Esophagus squamous epithelium (tissue), 5 donors: ENCODE measurements at places on chromosomes 7 and 10.

DNA sequence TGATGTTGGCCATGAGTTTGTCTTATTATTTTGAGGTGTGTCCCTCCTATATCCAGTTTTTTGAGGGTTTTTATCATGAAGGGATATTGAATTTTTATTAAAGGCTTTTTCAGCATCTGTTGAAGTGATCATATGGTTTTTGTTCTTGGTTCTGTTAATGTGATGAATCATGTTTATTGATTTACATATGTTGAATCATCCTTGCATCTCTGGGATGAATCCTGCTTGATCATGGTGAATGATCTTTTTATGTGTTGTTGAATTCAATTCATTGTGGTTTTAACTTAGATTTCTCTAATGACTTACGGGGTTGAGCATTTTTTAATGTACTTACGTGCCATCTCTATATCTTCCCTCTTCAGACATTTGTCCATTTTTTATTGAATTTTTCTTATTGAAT lies 22.9 kb downstream of the DLD start:
- no peak for DNase-seq

DNA sequence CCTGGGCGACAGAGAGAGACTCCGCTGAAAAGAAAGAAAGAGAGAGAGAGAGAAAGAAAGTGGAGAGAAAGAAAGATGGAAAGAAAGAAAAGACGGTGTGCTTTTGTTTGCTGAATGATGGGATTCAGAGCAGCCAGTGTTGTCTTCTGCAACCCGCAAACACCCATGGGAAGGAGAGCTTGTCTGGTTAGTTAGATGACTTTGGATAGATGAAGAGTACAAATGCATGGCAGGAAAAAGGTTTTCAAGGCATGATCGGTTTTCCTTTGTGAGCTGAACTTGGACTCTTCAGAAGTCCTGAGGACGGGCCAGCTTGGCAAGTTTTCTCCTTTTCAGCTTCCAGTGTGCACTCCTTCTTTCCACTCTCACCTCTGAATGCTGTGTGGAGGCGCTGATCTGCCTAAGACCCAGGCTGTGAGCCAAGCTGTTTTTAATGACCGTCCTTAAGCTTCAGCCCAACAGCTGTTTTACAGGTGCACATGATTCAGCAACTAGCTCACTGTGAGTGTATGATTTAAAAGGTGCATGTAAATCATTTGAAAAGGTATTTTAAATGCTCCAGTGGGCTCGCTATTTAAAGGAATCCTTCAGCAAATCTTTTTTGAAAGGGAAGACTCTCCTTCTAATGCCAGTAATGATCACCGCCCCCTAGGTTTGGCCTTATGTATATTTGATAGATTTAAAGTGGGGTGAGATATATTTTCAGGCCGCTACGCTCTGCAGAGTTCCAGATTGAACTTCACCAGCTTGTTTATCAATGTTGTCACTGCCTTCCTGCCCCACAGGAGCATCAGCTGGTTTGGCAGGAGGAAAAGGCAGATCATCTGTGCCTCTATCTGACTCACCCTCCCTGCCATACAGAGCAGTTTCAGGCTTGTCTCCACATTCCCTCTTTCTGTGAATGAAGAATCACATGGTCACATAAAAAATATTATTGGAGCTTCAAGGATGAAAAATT lies 115.0 kb downstream of the PLXDC2 start:
- DNase-seq = no peak

DNA sequence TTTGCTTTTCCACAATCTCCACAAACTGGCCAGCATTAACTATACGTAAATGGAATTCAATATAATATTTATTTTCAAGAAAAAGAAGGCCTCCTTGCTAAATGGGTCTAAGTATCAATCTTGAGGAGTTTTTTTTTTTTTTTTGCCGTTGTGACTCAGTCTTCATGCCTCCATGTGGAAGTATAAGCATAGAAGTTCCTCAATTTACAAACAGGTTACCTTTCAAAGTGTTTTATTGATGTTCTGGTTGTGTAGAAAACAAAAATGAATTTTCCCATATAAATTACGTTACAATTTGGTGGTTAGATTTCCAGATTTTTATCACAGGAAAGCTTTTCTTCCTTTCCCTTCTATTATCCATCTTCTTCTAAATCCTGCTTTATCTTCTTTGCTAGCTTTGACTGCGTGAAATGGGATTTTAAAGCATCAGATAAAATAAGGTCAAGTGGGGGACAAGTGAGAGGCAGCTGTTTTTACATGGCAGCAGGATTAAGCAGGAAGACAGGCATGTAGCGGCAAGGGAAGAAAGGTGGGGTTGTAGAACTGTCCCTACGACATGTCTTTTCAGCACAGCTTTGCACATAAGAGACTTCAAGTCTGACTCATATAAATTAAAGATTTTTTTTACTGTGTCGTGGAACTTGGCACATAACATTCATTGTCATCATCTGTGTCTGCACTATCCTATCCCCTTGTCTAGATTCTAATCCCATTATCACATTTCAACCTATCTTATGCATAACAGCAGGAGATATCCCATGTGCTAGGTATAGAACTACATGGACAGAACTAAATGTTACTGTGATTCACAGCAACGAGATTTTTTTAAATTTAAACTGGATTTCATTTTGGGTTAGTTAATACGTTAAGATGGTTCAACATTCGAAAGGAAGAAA lies 135.3 kb upstream of the FAM3C start:
- DNase-seq = no peak

DNA sequence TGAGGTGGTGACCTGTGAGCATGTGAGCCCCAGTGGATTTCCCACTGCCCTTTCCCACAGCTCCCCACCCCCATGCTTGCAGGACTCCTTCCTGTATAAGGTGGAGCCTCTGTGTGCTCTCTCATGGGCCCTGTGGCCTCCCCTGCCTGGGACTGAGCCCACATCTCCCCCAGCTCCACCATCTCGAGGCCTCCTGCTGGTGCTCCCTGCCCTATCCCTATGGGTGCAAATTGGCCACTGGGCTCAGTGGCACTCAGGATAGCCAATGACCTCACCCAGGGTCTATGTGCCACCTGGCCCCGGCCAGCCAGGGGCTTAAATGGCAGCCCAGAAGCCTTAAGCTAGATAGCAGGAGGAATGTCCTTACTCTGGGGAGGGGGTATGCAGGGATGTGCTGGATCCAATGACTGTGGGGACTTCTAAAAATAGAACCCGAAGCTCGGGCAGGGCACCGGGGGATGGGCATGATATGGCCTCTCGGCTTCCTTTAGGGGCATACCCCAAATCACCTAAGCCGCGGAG lies 2.0 kb downstream of the LDB3 start:
- no peak for DNase-seq

DNA sequence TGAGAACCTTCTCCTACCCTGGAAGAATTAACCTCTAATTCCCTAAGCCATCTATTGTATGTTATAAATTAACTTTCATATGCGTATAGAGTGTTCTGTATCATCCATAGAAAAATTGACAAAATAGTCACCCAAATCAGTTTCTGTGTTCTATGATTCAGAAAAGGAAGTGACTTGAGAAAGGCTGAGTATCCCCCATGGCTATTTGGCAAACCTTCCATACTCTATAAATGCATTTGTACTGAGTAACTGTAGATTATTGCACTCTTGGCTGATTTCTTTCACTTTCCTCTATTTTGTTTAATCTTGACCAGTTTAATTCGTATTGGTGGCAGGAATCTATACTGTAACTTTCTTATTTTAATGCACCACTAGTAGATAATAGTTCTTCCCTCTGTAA lies 182.2 kb downstream of the HTR7 start:
- no peak for DNase-seq

GRCh38 chr10:109205929-109206585 lies 717.3 kb downstream of the XPNPEP1 start:
- no peak for DNase-seq

GRCh38 chr10:75146780-75147179 lies 35.3 kb downstream of the SAMD8 start:
- no peak for DNase-seq

GRCh38 chr7:39709768-39710311 lies 86.5 kb downstream of the RALA start:
- no peak for DNase-seq

- no peak for DNase-seq
Measured at GRCh38 chr10:50426485-50426884, 175.2 kb upstream of the ASAH2 start.

GRCh38 chr10:116170815-116171250 lies 102.2 kb downstream of the GFRA1 start:
- DNase-seq = no peak

GRCh38 chr7:45027774-45028114 lies 27.7 kb downstream of the CCM2 start:
- no peak for DNase-seq
